CD4-positive, alpha-beta T cell treated with Interleukin-21 for 1 hour (primary cell): ENCODE measurements at places on chromosomes 3 and 15.

GRCh38 chr3:111103807-111104206 lies 32.2 kb downstream of the NECTIN3 start:
- no peak for DNase-seq

DNA sequence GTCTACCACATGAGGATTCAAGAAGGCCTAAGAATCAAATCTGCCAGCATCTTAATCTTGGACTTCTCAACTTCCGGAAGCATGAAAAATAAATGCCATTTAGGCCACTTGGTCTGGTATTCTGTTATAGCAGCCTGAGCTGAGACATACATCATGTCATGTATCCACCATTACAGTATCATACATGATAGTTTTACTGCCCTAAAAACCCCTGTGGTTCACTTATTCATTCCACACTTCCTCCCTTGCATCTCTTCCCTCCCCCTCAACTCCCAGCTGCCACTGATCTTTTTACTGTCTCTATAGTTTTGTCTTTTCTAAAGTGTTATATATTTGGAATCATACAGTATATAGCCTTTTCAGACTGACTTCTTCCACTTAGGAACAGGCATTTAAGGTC lies 161.8 kb downstream of the SNRK start:
- no peak for DNase-seq

DNA sequence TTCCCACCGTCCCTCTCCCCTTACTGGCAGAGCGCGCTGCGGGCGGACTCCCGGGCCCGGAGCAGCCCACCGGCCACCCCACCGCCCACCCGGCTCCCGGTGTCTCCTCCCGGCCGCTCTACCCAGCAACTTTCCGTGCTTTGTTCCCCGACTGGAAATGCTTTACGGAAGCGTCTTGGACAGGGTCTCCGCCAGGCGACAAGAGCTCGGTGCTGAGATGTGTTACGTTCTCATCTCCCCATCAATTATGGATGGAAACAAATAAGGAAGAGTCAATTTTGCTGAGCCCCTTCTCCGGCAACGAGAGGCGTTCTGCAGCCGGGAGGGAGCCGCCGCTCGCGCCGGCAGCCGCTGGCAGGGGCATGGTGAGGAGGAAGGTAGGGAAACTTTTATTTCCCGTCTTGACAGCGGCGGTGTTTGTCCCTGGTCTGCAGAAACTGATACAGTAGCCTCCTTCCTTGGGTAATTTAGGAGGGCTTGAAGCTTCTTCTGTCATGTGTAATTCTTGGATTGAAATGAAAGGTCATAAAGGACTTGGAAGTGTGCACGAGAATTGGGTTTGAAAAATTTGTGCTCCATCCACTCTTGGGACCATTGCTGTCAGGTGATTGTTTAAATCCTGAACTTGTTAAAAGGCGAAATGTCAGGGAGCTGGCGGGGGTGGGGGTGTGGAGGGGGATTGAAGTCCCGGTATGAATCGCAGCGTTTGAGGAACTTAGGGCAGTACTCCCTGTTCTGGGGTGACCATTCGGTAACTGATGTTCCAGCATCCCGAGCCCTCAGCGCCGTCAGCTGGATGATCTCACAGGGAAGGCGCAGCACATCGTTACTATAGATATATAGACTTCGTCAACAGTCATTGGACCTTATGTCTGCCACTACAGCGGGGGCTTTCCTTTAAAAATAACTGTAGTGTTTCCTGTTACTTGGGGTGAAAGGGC lies 1.5 kb downstream of the SEMA6D start:
- no peak for DNase-seq

GRCh38 chr15:55268176-55268695 lies 21.4 kb downstream of the RAB27A start:
- no peak for DNase-seq

DNA sequence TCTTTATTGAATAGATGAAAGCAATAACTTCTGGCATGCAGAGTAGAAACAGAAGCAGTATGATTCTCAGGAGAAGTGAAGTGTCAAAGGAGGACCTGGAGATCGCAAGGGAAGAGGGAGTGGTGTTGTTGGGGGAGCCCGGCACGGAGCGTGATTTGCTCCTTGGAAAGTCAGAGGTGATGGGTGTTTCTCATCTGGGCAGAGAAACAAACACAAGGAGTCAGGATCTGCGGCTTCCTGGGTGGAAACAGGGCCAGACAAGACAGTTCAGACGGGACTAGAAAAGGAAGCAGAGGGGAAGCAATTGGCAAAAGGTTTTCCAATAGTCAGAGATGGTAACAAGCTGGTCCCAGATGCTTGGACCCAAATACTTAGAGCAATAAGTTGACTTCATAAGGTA lies 34.4 kb upstream of the CCDC80 start:
- no peak for DNase-seq

DNA sequence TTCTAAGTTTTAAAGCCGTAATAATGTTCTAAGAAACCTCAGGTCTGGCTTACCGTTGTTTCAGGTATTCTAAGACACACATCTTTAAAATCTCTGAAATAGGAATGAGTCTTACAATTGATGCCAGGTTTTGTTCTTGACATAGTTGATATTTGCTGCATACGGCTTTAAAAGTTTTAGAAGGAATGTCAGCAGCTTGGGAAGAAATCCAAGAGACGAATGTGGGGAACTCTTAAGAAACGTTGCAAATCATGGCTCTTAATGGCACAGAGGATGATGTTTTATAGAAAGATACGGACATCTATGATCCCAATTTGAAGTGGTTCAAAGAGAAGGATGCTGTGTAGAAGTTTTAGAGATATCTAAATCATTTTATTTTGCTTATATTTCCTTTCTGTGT lies 11.5 kb downstream of the NUDT16 start:
- no peak for DNase-seq

- DNase-seq, result no peak
Observed at GRCh38 chr15:70923311-70924080, 30.9 kb downstream of the LRRC49 start.

GRCh38 chr3:79632842-79633241 lies 135.0 kb downstream of the ROBO1 start:
- DNase-seq, result no peak

DNA sequence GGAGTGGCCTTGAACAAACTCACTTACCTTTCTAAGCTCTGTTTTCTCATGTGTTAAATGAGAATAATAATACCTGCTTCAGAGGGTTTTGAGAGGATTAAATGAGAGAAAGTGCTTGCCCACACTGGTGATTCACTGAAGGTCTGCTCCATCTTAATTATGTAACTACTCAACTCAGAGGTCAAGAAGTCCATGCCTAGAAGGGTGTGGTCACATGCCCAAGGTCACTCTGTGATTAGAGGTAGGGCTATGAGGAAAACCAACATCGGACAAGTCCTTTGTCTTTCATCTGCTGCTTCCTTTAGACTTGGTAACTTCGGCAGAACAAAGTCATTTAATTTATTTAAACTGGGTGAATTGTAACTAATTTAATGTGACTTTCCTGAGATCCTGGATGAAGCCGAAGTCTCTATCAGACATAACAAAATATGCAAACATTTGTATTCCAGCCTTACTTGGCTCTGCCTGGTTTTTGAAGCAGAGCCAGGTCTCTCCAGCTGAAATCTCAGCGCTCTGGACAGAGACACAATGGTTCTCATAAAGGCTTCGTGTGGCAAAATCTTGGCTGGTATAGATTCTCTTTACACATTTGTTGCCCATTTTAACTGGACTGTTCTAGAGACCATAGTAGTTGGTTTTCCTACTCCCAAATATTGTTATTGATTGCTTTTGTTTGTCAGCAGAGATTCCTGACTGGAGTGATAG lies 3.0 kb downstream of the CHRNA7 start:
- no peak for DNase-seq

DNA sequence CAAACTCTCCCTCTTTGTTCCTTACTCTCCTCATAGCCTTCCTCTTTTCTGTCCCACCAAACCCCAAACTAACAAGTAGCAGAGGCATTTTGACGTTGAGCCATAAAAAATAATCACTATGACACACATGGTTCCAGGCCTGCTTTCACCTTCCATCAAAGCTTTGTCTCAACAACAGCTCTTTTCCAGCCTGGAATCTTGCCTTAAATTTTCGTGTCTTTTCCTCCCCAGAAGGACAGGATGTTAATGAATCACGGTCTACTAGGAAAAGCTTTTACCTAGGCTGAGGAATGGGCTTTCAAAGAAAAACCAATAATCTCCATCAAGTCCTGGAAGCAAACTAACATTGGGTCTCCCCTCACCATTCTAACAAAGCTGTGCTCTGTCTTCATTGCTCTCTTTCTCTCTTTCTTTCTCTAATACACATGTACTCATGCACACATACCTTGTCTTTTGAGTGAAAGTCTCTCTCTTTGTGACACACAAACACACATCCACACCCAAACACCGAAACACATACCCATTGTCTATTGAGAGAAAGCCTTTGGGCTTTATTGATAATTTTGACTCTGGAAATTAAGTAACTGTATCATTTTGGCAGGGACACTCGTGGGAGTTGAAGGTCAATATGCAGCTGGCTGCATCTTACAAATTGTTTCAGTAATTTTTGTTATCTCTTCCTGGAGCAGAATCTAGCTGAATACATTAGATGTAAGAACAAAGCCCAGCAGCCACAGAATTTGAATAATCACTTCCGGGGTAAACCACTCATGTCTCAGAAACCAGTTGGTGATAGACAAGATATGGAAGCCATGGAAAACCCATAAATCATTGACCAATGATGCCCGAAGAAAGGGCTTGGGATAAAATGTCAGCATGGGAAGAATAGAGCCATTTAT lies 107.4 kb upstream of the SLC4A7 start:
- DNase-seq, result peak; percentile 35

- DNase-seq, result no peak
Observed at GRCh38 chr3:53956586-53956985, 64.9 kb upstream of the SELENOK start.

- peak; percentile 88 for DNase-seq
Observed at GRCh38 chr15:78108300-78109084, 16.1 kb downstream of the SH2D7 start.

GRCh38 chr3:35760146-35760545 lies 120.8 kb downstream of the ARPP21 start:
- no peak for DNase-seq

DNA sequence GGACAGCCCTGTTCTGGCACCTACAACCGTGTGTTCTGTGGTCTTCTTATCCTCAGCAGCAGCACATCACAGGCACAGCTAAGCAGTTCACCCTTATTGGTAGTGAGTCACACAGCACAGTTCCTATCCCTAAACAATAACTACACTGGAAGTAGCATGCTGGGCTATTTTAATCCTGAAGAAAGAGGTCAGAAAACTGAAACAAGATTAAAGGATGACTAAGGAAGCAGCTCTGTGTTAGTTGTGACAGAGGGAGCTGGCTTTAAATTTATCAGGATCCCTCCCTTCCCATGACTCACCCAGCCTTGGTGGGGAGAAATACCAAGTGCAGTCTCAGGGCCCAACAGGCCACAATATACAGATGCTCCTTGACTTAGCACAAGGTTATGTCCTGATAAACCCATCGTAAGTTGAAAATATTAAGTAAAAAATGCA lies 144.3 kb downstream of the ERC2 start:
- no peak for DNase-seq

GRCh38 chr15:81183439-81183775 lies 13.3 kb upstream of the IL16 start:
- DNase-seq, result no peak

DNA sequence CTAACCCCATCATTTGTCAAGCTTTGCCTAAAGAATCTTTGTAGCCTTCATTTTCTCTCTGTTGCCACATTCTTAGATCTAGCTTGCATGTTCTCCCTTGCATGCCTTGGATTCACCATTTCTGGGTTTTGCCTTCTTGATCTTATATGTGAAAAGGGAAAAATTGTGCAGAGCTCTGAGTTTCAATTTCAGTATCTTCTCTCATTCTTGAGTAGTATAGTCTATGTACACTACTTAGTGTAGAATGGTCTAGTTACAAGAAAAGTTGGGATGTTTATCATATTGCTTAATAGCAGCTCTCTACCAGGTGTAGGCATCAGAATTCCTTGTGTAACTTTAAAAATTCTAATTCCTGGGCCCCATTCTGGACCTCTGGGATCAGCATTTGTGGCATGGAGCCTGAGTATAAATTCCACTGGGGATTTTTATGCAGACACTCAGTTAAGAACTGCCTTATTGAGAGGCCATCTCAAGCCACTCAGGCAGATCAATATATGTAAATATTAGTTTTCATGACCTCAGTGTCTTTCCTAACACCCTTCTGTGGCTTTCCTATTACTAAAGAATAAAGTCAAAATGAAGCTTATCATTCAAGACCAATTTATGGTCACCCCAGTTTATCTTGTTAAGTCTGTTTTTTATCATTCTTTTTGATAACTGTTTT lies 23.4 kb downstream of the GTF2E1 start:
- DNase-seq, result no peak

DNA sequence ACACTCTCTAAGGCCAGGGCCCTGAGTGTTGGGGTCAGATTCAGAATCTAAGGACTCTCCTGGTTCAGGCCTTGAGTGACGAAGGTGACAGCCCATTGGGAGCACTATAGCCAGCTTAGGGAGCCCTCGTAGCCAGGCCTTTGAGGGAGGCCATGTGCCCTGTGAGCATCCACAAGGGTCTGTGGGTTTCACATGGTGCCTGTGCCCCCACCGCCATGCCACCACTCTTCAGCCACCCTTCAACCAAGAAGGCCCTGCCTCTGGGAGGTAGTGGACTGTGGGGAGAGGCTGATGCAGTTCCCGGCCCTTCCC lies 37.5 kb downstream of the TSPAN3 start:
- no peak for DNase-seq

GRCh38 chr3:183583331-183584245 lies 28.1 kb upstream of the KLHL6 start:
- DNase-seq, result no peak

DNA sequence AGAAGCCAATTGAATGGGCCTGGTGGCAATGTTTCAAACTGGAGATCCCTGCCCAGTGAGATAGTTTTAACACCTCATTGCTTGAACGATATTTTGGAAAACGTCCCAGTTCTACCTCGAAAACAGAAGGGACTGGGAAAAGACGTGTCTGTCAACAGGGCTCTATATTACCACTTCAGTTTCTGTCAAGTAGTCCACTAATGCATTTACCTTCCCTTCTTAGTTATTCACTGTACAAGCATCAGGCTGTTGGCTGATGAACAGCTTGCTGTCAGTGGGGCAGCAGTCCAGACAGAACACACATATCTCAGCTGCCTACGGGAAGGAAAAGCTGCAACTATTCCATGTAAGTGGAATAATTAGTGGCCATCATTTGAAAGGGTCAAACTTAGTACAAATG lies 794.7 kb upstream of the GBE1 start:
- no peak for DNase-seq

GRCh38 chr15:44300572-44300971 lies 12.1 kb downstream of the GOLM2 start:
- DNase-seq, result no peak

DNA sequence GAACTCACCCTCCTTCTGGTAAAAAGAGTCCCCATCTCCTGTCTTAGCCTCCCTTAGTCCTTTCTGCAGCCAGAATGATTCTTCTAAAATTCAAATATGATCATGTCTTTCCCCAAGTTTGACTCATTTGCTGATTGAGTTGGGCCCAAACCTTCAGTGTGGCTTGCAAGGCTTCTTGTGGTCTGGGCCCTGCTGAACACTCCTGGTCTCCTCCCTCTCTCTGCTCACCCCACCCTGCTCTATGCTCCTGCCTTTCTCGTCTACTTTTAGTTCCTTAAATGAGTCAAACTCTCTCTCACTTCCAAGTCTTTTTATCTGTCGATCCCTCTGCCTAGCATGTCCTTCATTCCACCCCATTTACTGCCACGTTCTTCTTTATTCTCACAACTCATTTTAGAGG lies 72.6 kb downstream of the CCR1 start:
- DNase-seq, result no peak
